ENCODE measurements at places on chromosomes 12 and 14.

- no peak for DNase-seq
Measured at GRCh38 chr12:114396153-114396868, 9.6 kb downstream of the TBX5 start.

DNA sequence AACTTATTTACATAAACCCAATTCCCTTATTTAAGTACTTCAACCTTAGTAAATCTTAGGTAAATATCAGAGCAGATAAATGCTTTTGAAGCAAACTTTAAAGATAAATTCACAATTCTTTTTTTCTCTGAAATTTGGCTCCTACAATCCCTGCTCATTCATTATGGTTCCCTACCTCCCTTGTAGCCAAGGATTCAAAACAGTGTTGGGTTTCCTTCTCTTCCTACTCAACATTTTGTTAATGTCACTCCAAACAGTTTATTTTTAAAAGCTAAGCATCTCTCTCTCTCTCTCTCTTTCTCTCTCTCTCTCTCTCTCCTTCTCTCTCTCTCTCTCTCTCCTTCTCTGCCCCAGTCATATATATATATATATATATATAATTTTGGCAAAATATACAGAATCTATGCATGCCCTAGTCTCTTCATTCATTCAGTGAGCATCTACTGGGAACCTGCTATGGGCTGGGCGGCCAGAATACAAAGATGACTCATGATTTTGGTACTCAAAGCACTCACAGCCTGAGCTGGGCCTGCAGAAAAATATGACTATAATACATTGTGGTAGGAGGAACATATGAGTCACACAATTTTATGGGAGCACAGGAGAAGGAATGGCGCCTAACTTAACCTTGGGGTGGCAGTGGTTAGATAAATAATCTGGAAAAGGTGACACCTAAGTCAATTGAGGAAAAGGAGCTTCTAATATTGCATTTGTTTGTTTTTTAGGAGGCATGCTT, 123.7 kb upstream of the DHRS4 start:
- DNase-seq, result no peak

GRCh38 chr14:100392356-100392755, 69.2 kb downstream of the SLC25A47 start:
- no peak for DNase-seq

- no peak for DNase-seq
Measured at GRCh38 chr14:104507443-104507842, 72.1 kb upstream of the C14orf180 start.

- DNase-seq, result no peak
Measured at GRCh38 chr12:83031196-83031595, 344.5 kb downstream of the TMTC2 start.

DNA sequence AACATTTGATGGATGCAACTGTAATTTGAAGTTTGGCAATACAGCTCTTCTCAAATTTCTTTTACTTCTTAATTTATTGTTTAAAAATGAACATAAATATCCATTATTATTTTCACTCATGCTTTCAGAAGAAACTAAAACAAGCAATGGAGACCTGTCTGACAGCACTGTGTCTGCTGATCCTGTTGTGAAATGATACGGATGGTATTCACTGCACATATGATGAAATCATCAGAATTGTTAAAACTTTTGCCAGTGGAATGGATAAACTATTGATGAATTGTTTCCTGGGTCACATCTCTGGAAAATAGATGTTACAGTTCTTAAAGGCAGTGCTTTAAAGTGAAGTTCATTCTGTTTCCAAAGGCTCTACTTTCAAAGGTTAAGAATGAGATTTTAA, 59.2 kb downstream of the WASHC4 start:
- no peak for DNase-seq

DNA sequence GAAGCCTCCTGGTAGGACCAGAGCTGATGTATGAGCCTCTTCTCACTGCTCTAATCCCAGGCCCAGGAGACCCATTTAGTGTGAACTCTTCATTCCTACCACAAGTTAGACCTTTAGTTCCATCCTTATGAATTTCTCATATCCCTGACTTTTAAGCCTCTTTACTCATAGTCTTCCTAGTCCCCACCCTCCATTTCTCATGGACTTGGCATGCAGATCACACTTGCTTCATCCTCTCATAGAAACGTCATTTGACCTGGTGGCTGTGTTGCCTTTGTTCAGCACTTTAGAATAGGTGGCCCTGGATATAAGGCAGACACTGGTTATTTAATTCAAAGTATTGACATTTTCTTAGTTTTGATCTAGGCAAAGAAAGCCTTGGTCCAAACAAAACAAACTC, 99.5 kb downstream of the SLC16A7 start:
- DNase-seq, result no peak

GRCh38 chr12:25236626-25237025, 14.1 kb downstream of the KRAS start:
- DNase-seq, result no peak

DNA sequence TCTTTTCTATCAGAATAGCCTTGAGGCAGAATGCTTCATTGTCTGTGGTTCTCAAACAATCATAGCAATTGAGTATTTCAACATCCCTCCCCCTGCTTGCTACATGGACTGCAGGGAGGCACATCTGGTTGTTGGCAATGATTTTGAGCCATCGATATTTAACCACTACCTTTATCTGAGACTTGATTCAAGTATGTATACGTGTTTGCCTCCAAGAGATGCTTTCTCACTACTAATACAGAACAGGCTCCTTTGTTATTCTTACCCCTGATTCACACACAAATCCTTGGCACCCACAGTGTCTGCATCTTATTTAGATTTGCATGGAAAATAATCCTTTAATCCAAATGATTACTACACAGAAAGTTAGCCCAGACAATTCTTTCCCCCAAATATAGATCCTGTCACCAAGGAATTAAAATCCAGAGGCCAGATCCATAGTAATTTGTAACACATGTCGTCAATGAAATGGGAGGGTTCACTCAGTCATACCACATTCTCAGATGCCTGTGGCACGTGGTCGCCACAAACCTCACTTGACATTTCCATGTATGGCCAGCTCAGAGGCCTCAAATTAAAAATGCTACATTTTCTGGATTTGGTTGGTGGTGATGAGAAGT, 199.3 kb downstream of the ITPR2 start:
- no peak for DNase-seq

- DNase-seq, result no peak
Measured at GRCh38 chr14:44774396-44774795, 187.4 kb downstream of the KLHL28 start.

- DNase-seq, result no peak
Measured at GRCh38 chr12:12877781-12878455, 13.4 kb upstream of the GPRC5A start.

- no peak for DNase-seq
Measured at GRCh38 chr12:15165012-15165659, 56.1 kb downstream of the RERG start.

DNA sequence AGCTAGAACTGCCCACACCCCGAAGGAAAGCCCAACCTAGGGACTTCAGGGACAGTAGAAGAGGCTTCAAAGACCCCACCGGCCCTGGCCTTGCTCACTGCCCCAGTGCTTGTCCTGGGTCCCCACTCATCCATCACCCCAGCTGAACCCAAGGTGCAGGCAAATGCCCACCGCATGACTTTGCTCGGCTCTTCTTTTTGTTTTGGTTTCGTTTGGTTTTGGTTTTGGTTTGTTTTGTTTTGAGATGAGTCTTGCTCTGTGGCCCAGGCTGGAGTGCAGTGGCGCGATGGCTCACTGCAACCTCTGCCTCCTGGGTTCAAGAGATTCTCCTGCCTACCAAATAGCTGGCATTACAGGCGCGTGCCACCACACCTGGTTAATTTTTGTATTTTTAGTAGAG, 9.0 kb downstream of the CCDC85C start:
- DNase-seq, result no peak

- DNase-seq, result no peak
Measured at GRCh38 chr12:125061229-125061628, 4.0 kb upstream of the AACS start.

GRCh38 chr12:92210071-92210470, 64.4 kb upstream of the BTG1 start:
- DNase-seq, result no peak

DNA sequence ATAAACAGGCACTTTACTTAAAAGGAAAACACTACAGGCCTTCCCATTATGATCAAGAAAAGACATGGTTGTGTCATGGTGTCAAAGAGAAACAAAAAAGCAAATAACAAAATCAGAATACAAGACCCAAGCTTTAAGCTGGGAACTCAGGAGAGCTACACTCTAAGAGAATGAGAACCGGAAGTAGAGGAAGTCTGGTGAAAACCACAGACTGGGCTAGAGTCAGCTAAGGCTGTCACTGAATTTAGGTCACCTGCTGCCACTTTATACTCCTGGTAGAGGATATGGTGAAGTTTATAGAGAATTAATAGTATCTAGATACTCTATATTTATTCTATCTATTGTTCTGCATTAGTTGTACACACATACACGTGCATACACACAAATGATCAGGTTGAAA, 971.7 kb downstream of the FLRT2 start:
- DNase-seq, result no peak

- no peak for DNase-seq
Measured at GRCh38 chr14:75077794-75078193, 8.4 kb downstream of the ZC2HC1C start.

DNA sequence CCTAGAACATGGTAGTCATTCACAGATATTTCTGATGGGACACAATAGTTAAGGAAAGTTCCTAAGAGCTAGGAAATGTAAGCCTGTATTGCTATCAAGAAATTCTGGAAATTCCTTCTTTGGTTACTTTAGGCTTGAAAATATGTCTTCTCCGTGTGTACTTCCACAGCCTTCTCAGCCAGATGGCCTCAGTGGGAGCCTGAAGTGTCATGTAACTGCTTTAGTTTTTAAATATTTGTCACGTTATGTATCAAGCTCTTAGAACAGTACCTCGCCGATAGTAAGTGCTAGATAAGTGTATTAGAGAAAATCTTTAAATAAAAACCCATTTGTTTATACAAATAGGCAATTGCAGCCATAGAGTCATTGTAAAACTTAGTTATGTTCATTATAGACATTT, 95.6 kb downstream of the DERA start:
- no peak for DNase-seq

DNA sequence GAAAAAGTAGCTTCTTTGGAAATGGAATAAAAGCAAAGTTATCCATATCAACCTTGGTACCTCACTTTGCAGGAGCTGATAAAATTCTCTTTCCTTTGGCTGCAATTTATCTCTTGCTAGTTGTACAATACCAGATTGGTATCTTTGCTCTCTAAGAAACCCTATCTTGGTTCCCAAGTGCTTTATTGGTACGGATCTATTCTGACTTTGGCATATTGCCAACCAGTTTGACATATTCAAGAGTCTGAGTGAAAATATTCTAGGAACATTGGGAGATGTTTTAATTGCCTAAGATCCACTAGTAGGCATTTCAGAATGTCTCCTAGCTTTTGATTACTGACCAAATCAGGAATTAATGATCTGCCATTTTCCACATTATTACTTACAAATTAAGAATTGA, 167.2 kb upstream of the ATP2B1 start:
- DNase-seq, result no peak

DNA sequence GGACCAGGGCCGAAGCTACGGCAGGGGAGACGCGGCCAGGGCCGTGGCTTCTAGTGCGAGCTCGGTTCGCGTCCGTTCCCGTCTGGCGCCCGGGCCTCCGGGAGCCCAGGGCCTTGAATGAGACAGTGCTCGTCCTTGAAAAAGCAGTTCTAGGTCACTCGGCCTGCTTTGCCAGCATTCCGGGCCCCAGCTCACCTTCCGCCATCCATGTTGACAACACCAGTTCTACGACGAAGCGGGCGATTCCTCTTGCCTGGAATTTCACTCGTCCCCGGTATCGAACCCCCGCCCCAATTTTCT, 4.5 kb downstream of the OR10AD1 start:
- no peak for DNase-seq

- no peak for DNase-seq
Measured at GRCh38 chr12:14781563-14781962, 21.7 kb downstream of the WBP11 start.

GRCh38 chr12:119683816-119684215, 15.9 kb downstream of the PRKAB1 start:
- DNase-seq, result no peak

DNA sequence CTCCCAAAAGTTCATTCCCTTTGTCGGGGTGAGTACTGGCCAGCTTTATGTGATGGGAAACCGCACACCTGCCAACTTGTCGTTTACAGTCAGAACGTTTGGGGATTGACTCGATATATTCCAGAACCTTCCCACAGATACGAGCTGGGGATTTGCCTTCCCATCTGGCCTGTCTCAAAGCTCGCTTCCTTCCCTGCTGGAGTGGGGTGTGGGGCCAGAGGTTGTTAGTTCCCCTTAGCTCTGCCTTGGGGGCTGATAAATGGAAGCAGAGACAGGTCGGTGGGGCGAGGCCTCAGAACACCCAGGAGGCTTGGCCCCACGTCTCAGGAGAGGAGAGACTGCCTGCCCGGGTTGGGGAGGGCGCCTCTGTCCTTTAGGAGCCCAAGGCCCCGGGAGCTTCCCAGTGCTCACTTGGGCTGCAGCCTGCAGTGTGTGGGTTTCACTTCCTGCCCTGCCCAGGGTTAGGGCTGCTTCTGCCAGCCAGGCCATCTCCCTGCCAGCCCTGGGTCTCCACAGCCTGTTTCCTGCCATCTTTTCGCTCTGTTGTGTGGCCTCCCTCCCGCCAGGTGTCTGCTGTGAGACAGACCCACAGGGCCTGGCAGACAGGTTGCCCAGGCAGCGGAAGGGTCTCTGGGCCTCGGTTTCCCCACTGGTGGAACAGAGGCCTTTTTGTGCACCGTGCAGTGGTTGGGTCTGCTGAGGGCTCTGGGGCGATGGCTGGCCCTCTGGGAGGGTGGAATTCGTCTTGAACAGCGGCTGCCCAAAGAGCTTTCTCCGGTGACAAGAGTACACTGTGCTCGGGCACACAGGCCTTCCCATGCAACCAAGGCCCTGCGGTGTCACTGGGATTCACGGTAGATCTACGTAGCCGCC, 8.1 kb upstream of the TEX22 start:
- no peak for DNase-seq

DNA sequence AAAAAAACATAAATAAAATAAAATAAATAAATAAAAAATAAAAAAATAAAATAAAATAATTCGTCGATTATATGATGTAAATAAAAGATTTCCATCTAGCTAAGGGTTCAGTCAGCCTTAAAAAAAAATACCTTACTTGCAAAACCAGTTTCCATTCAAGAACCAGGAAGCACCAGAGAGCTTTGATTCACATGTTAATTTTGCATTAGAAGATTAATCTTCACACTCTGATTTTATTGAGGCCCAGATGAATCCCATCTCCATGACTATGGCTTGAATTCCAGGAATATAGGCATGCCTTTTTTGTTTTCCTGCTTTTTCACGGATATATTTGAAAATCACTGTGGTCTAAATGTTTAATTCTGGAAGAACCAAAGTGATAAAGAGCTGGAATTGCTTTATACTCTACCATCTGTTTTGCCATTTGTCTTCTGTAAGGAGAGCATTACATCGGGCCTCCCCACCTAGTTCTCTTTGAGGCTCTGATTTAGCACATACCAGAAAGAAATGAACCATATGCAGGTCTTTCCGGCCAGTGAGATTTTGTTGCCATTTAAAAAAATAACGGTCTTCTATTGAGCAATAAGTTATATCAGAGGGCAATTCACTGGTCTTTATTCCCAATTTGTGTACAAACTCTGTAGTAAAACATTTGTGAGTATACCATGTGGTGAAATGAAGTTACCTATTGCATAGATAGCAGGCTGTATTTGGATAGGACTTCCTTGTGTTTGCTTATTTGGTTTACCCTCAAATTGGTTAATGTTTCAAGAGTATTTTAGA, 175.5 kb downstream of the AEBP2 start:
- no peak for DNase-seq

- no peak for DNase-seq
Measured at GRCh38 chr12:32502693-32503502, 103.5 kb downstream of the FGD4 start.

Data from activated naive CD4-positive, alpha-beta T cell (primary cell).